NCI-H1930 (cell line): ENCODE measurements at places on chromosomes 12 and 14.

- DNase-seq, result no peak
Observed at GRCh38 chr12:72839696-72840095, 567.5 kb downstream of the TRHDE start.

DNA sequence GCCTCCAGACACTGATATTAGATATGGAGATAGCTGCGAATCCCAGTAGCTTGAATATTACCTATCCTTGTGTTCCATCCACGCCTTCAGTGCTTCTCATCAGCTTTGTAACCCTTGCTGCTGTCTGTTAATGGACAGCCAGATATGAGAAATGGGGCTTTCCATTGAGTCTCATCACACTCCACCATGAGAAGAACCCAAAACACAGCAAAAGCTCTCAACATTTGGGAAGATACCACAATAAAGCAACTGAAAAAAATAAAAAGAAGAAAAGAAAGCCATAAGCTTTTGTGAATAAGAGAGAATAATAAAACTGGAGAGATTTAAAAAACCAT lies 225.4 kb downstream of the GALC start:
- DNase-seq, result no peak

GRCh38 chr14:77011245-77011644 lies 17.3 kb downstream of the IRF2BPL start:
- DNase-seq, result no peak

GRCh38 chr12:48998497-48999353 lies 450 bp downstream of the DDN start:
- no peak for DNase-seq

DNA sequence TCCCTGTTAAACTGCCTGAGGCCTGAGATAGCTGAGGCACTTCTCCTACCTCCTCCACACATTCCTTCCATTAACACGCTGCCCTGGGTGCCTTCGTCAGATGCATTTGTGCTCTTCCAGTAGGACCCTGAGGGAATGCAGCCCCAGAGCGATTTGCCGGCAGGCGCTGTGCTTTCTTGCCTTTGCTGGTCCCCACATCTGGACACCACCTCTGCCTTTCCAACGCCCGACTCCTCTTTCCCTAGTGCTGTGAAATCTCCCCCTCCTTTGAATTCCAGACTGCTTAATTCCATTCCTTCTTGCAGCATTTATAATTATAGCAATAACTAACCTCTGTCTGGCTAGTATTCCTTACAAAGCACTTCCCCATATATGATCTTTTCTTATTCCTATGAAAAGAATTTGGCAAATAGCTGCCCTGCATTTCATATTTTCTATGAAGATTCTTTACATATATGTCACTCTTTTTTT lies 88.4 kb downstream of the C12orf75 start:
- no peak for DNase-seq

GRCh38 chr12:95733141-95733825 lies 57.3 kb downstream of the NTN4 start:
- no peak for DNase-seq

DNA sequence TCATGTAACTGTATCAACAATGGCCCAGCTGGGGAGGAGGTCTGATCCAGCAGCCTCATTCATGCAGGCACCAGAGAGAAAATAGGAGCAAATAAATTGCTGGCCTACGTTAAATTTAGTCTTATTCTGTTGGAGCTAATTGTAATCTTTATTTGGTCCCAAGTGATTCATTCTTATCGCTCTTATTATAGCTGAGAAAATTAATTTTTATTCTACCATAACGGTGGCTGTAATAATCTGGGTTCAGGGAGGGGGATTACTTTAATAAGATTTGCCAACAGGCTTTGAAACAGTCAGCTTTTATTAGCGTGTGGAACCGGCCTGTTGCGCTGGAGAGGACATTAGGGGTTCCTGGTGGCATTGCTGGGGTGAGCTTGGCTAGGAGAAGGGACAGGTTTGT lies 254.9 kb downstream of the AACS start:
- no peak for DNase-seq

DNA sequence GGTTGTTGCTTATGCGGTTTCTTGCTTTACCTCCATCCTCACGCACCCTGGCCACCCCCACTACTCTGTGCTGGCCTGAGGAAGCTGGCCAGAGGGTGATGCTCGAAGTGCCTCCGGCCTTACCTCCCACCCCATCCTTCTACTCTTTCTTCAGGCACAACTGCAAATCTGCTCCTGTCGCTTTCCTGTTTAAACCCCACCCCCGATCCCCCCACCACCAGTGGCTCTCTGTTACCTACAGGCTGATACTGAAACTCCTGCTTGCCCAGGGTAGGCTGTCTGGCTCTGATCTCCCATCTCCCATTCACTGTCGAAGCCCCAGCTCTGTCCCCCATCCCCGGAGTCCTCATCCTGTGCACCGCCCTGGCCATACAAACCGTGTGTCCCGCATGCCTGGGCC lies 111.5 kb downstream of the PRMT8 start:
- no peak for DNase-seq

DNA sequence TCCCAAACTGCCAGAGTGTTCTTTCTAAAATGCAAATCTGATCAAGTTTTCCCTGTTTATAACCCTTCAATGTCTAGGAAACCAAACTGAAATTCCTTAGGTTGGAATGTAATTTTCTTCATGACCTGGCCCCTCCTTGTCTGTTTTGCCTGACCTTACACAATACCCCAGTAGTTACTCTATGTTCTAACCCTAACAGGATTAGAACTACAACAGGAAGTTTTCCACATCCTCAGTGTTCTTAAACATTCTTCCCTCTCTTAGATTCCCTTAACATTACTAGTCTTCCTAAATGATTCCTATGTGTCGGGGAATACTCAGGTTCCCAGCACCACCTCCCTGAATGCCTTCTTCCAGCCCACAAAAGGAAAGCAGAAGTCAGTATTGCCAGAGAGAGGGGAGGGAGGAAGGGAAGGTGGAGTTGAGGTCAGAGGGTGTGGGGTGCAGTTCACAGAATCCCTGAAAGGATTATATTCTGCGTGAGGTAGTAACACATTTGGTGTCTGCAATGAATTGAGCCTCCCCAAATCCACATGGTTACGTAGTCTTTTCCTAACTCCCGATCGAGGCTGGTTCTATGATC lies 72.6 kb downstream of the BBS10 start:
- no peak for DNase-seq

DNA sequence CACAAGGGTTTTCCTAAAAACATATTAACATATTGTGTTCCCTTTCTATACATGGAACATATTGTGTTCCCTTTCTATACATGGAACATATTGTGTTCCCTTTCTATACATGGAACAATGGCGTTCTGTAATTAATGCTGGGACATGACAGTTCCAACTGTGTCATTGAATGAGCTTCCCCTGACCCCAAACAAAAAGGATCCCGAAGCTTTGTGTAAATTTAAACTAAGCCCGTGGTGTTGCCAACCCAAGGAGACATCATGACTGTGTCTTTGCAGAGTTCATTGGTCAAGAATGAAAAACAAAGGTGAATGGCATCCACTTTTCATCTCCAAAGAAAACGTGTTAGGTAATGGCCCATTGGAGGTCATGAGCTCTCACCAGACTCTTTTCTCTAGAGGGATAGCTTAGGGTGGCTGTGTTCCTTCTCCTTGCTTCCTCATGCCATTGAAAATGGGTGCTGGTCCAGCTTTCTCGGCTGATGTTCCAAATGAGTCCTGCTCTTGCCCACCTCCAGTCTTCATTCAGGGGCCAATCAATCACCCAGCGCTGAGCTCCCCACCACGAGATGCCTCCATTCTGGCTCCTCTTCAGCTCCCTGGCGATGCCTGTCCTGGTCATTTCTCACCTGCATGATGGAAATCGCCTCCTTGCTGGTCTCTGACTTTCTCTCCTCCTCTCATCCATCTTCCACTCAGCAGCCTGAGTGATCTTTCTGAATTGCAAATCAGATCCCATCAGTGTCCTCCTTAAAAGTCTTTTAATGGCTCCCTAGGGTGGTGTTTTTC lies 156.1 kb downstream of the VRK1 start:
- DNase-seq, result no peak

DNA sequence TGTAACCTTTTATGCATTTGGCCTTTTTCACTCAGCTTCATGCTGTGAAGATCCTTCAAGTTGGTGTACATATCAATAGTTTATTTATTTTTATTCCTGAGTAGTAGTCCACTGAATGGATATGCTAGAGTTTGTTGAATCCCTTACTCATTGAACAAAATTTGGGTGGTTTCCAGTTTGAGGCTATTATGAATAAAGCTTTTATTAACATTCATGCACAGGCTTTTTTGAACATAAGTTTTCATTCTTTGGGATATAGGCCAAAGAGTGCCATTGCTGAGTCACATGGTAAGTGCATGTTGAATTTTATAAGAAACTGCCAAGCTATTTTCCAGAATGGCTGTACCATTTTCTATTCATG lies 59.5 kb upstream of the CAPRIN2 start:
- no peak for DNase-seq

DNA sequence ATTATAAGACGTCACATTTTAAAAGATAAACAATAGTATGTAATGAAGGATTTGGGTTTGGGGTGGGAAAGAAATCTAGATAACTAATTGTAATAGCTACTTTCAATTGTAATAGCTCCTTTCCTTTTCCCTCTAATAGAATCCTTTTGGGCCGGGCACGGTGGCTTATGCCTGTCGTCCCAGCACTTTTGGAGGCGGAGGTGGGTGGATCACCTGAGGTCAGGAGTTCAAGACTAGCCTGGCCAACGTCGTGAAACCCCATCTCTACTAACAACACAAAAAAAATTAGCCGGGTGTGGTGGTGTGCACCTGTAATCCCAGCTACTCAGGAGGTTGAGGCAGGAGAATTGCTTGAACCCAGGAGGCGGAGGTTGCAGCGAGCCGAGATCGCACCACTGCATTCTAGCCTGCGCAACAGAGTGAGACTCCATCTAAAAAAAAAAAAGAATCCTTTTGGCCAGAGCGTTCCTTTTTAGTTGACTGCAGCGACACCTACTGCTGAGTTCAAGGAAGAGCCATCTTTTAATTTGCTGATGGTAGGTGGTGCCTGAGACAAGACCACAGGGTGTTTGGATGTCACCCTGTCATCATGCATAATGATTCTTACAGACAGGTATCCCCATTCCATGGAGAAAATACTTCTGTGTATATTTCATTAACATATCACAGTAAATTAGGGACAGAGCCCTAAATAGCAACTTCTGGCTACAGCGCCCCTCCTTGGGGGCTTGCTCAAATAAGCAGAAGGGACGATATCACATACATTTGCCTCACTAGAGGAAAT lies 79.5 kb downstream of the ARMH4 start:
- peak; percentile 32 for DNase-seq

GRCh38 chr12:50799908-50800307 lies 36.0 kb downstream of the ATF1 start:
- no peak for DNase-seq

DNA sequence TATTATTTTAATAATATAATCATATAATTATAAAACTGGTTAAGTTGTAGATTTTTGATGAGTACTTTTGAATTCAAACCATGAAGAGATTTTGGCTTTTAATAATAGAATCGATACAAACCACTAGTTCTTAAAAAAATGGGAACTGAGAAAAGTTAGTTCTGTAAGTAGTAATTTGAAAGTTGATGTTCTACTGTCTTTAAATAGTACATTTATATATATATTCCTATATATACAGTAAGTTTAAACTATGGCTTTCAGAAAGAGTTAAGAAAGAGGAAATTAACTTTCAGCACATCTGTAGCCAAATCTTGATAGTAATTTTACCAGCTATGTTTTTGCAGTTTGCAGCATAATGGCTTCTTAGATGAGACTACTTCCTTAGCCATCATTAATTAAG lies 7.8 kb downstream of the LRRK2 start:
- no peak for DNase-seq

GRCh38 chr12:62106547-62107185 lies 153.5 kb upstream of the USP15 start:
- no peak for DNase-seq

GRCh38 chr12:71546322-71546861 lies 106.8 kb downstream of the LGR5 start:
- DNase-seq, result no peak

DNA sequence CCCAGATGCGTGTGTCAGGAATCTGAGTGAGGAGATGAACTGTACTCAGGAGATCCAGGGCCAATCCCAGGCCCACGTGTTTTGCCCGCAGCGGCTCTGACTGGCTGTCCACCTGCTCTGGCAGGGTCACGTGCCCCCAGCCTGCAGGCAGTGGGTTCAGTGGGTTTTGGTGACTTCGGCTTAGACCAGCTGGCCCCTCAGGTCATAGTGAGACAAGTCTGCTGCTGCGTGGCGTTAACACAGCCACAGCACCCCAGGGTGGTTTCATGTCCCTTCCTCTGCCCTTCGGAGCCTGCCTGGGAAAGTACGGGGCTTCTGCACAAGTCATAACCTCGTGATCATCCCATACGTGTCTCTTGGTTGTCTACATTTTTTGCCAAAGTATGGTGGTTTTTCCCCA lies 2.6 kb downstream of the FBRSL1 start:
- no peak for DNase-seq

- DNase-seq, result no peak
Observed at GRCh38 chr12:109949089-109949488, 47.1 kb downstream of the GIT2 start.

- DNase-seq, result no peak
Observed at GRCh38 chr14:62557416-62557815, 487.8 kb downstream of the KCNH5 start.

- DNase-seq, result no peak
Observed at GRCh38 chr12:16606991-16607390, 1.0 kb upstream of the LMO3 start.

DNA sequence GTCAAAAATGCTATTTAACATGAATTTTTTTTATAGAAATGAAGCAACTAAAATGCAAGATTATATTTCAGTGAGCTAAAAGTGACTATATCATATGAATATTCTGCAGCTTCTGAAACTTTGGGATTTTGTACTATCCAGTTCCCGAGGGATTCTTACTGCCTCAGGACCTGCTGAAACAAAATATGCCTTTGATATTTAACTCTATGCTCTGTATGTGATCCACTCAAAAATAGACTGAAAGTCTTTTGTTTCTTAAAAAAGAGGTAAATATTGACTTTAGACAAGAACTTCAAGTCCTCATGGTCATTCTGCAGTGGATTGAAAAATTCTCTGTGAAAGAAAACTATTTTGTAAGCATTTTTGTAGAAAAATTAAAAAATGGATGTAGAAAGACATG lies 22.4 kb downstream of the CNTN1 start:
- DNase-seq, result no peak

- no peak for DNase-seq
Observed at GRCh38 chr14:25069879-25070278, 19.9 kb upstream of the STXBP6 start.

- no peak for DNase-seq
Observed at GRCh38 chr14:92099802-92100201, 6.6 kb downstream of the ATXN3 start.

DNA sequence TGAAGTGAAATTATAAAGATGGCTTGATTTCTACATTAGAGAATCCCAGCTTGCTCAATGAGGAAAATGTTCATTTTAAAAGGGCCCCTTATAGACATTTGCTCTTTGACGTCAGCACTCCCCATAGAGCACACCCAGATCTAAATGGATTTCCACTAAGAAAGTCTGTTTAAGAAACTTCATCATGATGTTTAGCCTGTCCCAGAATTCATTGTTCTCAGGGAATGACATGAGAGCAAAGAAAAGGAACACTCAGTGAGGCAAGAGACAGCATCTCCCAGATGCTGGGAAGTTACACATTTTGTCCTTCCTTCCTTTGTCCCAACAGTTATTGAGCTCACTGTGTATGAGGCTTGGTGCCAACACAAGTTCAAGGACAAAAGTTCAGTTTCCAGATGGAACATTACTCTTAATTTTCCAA lies 4.9 kb downstream of the PHLDA1 start:
- no peak for DNase-seq

GRCh38 chr14:40417777-40418401 lies 985.7 kb upstream of the FBXO33 start:
- DNase-seq, result no peak
